Mammary microvascular endothelial cell (primary cell): ENCODE measurements at places on chromosomes 16 and 17. TPM values are rescaled to one million over a fixed set of nuclear protein-coding genes. Genes with fewer than 3 reads are reported as not detected.

Gene LHX1
- not detected in 2 replicates for total RNA-seq

Gene DOC2B
- 7.9 and 11.8 TPM in 2 replicates for total RNA-seq

Gene SHPK
- 20.5 and 24.3 TPM in 2 replicates for total RNA-seq

Gene MYL11
- total RNA-seq: not detected in 2 replicates

Gene GPR142
- total RNA-seq: not detected in 2 replicates

Gene TBC1D3C
- 0.13 and 0.20 TPM in 2 replicates for total RNA-seq

Gene SCARF1
- 102 and 105 TPM in 2 replicates for total RNA-seq

Gene ATP2A1
- not detected in 2 replicates for total RNA-seq

Gene KRT15
- 18.9 and 31.8 TPM in 2 replicates for total RNA-seq

Gene TOM1L1
- 2.7 and 3.9 TPM in 2 replicates for total RNA-seq

Gene TBC1D26
- total RNA-seq: not detected in 2 replicates

Gene DCUN1D3
- total RNA-seq: 28.7 and 29.2 TPM in 2 replicates

Gene ZACN
- total RNA-seq: not detected in 2 replicates

Gene HS3ST3A1
- 0.07 TPM in 1 of 2 replicates, not detected in the other for total RNA-seq

Gene EXOC3L1
- 9.4 and 13.3 TPM in 2 replicates for total RNA-seq

Gene CORO6
- total RNA-seq: 0.60 and 4.3 TPM in 2 replicates

Gene QPRT
- total RNA-seq: not detected in 2 replicates

Gene GAS7
- 0.60 and 0.89 TPM in 2 replicates for total RNA-seq

Gene DNASE1L2
- total RNA-seq: not detected in 2 replicates

Gene HOXB1
- not detected in 2 replicates for total RNA-seq

Gene TEKT1
- not detected in 2 replicates for total RNA-seq

Gene NACA2
- total RNA-seq: not detected in 2 replicates
